ENCODE measurements at places on chromosomes 2 and 18.

- peak; percentile 14 for DNase-seq
These were observed 1162.7 kb upstream of the ZEB2 start for GRCh38 chr2:145682546-145683157.

- DNase-seq = peak; percentile 22
These were observed 22.6 kb downstream of the GREB1L start for GRCh38 chr18:21264651-21265050.

GRCh38 chr2:80392441-80392840, 87.9 kb upstream of the LRRTM1 start:
- DNase-seq = peak; percentile 0

DNA sequence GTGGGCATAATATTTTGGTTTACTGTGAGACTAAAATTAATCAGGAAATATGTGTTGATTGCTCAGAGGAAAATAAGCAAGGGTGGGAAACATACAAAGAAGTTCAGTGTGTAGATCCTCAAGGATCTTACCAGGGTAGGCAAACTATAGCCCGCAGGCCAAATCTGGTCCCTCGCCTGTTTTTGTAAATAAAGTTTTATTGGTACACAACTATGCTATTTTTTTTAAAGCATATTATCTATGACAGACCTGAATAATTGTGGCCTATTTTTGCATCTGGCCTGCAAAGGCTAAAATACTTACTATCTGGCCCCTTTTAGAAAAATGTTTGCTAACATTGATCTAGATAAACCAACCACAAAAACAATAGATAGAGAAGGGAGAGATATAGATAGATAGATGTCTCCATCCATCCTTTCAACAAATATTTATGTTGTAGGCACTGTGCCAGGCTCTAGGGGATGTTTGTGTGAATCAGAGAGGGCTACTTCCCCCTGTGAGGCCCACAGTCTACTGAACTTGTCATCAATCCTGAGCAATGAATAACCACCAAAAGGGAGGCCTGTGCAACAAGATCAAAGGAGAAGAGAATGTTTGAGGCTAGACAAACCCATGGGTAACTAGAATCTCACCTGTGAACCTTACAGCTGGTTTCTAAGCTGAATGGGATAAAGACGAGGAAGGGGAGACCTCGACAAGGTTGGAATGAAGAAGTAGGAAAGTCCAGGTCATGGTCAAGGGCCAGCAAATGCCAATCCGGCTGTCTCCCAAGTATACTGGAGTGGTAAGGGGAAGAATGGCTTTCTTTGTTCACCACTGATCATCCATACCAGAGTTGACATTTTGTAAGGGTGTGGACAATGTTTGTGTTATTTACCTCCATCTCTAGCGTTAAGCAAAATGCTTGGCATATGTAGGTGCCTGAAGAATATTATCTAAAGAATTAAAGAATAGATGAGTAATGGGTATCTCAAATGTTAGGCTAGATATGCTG, 23.6 kb downstream of the ALPK2 start:
- peak; percentile 94 for DNase-seq

DNA sequence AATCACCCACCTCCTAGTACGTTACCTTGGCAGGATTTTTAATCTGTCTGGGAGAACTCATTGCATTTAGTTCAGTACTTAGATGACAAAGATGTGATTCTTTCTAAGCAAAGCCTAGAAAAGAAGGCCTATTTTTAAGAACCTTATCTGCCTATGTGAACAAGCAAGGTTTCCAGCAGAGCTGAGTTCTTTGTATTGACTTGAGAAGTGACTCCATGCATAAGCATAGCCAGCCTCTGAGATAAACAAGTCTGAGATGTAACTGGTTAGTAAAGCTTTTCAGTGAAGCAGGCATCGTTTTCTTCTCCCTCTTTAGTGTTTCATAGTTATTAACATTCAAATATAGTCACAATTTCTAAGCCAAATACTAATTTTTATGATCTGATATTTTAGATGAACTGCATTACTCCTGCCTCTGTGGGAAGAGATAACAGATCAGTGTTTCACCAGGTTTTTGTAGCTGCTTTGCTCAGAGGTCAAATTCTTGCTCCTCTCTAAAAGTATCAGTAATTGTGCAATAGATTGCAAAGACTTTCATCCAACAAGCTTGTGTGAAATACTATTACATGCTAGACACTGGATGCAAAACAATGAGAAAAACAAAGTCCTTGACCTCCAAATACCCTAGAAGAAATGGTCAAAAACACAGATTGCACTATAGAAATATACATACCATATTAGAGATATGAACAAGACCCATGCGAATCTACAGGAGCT, 107.8 kb downstream of the MBD2 start:
- DNase-seq = peak; percentile 23

- no peak for DNase-seq
These were observed 142.9 kb downstream of the DSEL start for GRCh38 chr18:67373636-67374035.

DNA sequence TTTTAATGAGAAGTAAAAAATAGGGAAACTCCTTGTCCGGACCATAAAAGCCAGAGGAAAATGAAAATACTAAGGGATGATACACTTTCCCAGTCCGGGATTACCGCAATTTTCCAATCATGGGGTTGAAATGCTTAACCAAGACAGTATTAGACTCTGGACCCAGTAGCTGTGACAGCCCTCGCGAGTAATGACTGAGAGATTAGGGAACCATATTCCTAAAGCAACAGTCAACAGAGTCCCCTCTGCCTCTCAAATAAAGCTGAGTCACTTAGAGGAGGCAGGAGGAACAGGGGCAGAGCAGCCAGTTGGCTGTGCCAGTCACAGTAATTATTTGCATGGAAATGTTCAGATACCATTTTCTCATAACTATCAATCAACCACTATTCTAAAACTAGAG, 34.8 kb downstream of the GPATCH11 start:
- DNase-seq = no peak

GRCh38 chr18:77133835-77134496, 1.4 kb upstream of the MBP start:
- no peak for DNase-seq

DNA sequence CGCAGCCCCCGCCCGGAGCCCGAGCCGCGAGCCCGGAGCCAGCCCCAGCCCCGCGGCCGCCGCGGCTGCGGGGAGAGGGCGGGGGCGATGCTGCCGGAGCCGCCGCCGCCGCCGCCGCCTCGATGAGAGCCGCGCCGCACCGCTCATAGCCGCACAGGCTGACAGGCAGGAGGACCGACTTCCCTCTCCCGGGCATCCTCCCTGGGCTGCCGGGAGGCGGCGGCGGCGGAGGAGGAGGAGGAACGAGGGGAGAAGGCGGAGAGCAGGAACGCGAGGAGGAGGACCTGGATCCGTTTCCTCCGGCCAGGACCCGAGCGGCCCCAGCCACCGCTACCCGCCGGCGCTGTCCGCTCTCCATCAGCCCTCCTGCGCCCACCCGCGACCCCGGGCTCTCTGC, 370 bp downstream of the KLHL29 start:
- DNase-seq = peak; percentile 54

DNA sequence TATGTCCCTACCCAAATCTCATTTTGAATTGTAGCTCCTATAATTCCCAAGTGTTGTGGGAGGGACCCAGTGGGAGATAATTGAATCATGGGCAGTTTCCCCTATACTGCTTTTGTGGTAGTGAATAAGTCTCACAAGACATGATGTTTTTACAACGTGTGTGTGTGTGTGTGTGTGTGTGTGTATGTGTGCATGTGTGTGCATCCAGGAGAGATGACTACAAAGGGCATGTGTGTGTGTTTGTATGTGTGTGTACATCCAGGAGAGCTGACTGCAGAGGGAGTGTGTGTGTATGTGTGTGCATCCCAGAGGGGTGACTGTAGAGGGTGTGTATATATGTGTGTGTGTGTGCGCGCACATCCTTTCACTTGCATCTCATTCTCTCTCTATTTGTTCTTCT, 86.7 kb downstream of the KCNS3 start:
- DNase-seq = no peak

GRCh38 chr2:240961910-240962299, 36.5 kb upstream of the SNED1 start:
- DNase-seq = no peak

DNA sequence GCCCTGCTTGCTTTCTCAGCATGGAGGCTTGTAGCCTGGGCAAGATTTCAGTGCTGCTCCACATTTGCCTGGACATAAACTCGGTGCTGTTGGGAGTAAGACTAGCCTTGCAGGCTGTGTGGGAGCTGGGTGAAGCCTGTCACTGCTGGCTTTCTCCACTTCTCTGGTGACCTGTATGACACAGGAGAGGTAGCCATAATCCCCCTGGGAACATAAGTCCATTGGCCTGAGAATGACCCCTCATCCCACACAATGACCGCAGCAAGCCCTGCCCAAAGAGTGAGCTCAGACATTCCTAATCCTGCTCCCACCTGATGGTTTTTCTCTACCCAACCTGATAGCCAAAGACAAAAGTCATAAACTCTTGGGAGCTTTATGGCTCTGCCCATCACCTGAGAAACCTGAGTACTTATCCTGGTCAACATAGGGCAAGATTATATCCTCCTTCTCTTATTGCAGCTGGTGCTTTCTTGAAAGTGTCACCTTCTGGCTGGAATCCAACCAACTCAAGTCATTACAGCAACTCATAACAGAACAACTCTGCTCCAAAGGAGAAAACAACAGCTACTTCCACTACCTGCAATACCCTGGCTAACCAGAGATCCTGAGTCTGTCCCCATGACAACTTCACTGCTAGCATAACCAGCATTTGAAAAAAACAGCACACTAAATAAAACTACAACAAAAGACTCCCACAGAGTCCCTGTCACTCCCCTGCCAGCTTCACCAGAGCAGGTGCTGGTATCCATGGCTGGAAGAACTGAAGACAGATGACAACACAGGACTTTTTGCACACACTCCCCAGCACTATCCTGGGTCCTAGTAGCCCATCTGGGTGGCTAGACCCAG, 834.4 kb upstream of the DDX18 start:
- DNase-seq = no peak

Data from iris pigment epithelial cell (primary cell).